AG09319 (cell line): ENCODE measurements at places on chromosomes 7 and 10.

GRCh38 chr7:140885735-140886334, 38.9 kb downstream of the BRAF start:
- no peak for DNase-seq

- no peak for DNase-seq
These were observed 165.8 kb upstream of the KLF6 start for GRCh38 chr10:3950676-3951275.

DNA sequence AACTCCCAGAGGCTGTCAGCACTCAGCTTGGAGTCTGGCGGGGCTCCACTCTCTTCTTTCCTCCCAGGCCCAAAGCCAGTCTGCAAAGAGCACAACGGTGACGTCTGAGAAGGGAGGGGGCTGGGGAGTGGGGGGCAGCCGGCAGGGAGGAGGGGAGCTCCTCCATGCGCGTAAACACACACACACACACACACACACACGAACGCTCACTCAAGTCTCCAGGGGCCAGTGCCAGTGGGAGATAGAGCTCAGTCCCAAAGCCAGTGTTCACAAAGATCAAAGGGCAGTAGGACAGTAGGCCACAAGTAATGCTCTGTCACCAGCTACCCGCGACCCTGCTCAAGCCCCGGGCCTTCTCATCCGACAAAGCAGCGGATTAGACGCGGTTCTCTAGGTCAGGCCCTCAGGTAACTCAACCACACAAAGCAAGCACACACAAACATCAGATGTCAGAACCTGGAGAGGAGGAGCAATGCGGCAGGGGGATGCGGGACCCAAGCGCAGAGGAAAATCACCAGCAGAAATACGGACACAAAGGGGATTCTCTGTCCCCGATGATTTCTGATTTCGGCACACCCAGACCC, 19.9 kb downstream of the TCAF1 start:
- DNase-seq: no peak

- DNase-seq: no peak
These were observed 47.7 kb downstream of the RBM17 start for GRCh38 chr10:6136215-6137201.

- no peak for DNase-seq
These were observed 50.7 kb downstream of the HSPA12A start for GRCh38 chr10:116691635-116692034.

DNA sequence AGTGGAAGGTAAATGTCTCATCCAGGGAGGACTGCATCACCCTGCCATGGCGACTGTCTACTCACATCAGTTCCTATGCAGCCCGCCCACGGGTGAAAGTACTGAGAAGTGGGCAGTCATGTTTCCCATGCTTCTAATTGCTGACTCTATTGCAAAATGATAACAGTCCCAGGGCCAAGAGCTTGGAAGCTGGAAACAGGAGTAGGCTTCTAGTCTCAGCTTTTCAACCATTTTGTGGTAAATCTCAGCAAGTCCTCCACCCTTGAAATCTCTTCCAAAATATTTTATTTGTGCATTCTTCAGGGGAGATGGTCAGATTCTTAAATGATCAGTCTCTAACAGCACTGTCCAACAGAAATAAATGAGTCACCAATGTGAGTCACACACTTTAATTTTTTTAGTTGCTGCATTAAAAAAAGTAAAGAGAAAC, 48.1 kb upstream of the TARP start:
- peak; percentile 63 for DNase-seq

GRCh38 chr10:58981846-58982245, 194.6 kb upstream of the PHYHIPL start:
- DNase-seq: no peak

DNA sequence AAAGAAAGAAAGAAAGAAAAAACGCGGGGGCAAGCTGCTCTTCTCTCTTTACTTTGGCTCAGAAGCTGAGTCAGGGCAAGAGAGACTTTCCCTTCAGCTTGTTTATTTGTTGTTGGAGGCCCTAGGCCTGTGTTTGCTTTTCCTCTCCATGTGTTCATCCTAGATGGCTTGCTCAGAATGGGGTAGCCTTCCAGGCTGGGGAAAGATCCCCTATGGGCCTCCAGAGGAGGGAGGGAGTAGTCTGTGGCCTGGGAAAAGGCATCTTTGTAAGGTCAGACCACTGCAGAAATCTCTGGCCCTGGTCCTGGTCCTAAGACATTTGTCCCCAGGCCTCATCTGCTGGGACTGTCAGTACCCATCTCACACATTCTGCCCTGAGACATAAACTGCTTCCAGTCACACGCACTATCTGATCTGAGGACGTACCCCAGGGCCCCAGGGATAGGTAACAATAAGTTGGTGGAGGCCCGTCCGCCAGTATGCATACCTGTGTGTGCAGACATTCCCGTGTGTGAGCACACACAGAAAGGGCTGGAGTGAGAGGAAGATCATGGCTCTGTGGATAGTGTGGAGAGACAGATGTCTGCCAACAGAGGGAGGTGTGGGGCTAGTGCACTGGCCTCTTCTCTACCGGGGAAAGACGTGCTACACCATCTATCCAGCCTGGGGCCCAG, 4.9 kb upstream of the SCD start:
- no peak for DNase-seq

DNA sequence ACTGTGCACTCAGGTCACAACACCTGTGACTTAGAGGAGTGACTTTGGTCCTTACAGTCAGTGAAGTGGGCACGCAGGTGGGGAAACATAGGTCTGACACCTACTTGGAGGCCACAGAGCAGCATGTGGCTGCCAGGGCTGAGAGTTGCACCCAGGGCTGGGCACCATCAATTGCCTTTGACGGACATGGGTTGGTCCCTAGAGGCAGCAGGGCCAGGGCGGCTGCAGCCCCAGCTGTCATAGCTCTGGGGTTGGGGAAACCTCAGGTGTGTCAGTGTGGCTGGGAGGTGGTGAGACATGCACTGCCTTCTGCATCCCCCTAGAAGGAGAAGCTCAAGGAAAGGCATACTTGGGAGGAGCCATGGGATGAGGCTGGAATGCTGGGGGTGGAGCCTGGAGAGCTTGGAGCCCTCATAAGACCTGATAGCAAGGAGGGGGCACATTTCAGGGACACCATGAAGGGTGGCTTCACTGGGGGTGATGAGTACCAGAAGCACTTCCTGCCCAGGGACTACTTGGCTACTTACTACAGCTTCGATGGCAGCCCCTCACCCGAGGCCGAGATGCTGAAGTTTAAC, at the start of gene INMT:
Gene INMT (plus strand): TSS at position 440 of the 578 bp plus-strand sequence. CDS start 16 bp downstream, at position 456.
- no peak for DNase-seq

GRCh38 chr7:36010656-36011587, 142.1 kb upstream of the EEPD1 start:
- no peak for DNase-seq

DNA sequence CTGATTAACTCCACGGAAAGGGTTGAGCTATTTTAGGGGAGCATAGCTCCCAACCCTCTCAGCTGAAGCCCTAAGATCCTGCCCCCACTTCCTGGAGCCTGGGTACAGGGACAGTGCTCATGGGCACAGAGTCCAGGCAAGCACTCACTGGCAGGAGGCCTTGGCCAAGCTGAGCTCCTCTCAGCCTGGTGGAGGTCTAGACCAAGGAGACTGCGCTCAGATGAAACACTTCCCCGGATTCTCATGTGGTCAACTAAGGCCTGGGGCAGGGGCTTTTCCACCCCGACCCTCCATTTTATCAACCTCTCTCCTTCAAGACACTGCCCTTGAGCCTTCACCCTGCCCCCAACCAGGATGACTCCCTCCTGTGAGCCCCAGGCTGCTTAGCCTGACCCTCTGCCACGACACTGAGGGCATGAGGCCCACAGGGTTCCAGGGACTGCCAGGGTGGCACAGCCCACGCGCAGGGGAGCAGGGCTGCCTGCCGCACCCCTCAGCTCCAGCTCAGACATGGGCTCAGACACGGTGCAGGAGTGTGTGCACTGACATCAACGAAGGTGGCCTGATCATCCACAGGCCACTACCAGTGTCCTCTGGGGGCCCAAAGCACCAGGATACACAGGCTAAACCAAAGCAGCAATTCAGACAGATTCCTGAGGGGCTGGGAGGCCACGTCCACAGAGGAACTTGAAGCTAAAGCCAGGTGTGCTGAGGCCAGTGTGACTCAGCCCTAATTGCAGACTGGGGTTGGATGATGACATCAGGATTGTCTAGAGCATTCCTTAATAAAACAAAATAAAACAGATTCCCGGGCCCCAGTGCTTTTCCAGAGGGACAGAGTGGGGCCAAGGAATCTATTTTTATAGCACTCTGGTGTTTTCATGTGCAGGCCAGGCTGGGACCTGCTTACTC, 18.8 kb downstream of the CHAT start:
- DNase-seq: no peak

GRCh38 chr7:157021871-157022680, 11.6 kb upstream of the MNX1 start:
- no peak for DNase-seq

GRCh38 chr10:124599588-124600050, 138.0 kb downstream of the LHPP start:
- DNase-seq: no peak
